Nephron progenitor cell (in vitro differentiated cells): ENCODE measurements at places on chromosomes 4 and X.

- no peak for DNase-seq
These were observed 120.2 kb downstream of the PAPSS1 start for GRCh38 chr4:107599841-107600240.

- peak; percentile 100 for DNase-seq
These were observed at the start of gene ASMTL for GRCh38 chrX:1452516-1453394. ASMTL (minus strand) TSS chrX:1452909; CDS start chrX:1452840, 69 bp downstream.

GRCh38 chrX:72026341-72027023 lies 105.2 kb downstream of the RTL5 start:
- no peak for DNase-seq

GRCh38 chr4:140112576-140112975 lies 41.4 kb downstream of the MAML3 start:
- DNase-seq = no peak

DNA sequence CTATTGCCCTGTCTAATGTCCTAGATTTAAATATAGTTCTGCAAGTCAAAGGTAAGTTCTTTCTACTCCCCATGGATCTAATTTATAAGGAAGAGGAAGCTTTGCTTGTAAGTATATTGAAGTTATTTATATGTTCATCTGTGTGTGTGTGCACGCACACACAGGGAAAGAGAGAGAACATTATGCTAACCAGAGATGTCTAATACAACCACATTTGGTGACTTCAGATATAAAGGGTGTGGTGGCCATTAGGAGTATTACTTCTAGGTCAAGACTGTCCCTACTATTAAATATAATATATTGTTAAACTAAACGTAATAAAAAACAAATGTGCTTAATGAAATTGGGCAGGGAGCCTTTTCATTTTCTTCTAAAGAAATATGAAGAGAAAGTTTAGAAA lies 4.1 kb downstream of the DCK start:
- no peak for DNase-seq

GRCh38 chr4:168618577-168619265 lies 121.9 kb downstream of the PALLD start:
- DNase-seq = no peak

DNA sequence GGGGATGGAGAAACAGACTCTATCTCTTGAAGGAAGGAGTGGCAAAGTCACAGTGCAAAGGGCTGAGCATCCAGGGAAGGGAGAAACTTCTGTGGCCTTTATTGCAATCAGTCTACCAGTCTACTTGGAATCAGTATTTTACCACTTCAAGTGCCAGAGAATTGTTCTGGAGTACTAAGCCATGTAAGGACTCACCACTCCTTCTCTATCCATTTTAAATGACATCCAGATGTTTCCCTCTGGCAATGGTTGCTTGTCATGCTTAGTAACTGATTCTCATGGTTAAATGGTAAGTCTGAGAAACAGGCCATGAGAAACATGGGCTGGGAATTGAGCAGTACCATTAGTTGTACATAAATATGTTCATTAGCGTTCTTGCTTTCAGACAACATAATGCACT lies 21.1 kb upstream of the SMIM10 start:
- no peak for DNase-seq

DNA sequence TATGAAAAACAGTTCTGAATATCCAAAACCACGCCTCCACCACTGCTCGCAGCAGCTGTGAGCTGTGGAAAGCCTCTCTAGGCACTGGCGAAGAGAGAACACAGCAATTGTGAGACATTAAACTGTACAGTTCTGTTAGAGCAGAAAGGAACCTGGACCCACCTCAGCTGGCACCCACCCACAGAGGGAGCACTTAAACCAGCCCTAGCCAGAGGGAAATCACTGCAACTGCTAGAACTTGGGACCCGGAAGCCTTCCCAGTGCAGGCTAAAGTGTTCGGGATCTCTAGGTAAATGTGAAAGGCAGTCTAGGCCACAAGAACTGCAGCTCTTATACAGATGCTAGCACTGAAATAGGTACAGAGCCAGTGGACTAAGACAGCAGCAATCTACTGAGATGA lies 308.8 kb downstream of the PRR32 start:
- no peak for DNase-seq

DNA sequence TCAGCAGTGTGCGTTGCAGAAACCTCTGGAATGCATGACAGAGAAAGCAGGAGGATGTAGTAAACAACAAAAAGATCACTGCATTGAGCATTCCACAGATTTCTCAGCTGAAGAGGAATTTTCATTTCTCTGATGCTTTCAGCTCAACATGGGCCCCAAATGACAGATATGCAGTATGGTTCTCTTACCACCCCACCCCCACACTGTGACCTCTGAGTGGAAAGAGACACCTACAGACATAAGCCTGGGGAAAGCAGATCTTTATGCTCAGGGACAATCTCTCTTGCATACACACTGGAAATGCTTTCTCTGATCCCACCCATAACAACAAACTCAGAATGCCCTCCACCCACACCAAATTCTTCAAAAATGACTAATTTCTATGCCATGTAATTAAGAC lies 983.7 kb upstream of the LCORL start:
- DNase-seq = no peak

DNA sequence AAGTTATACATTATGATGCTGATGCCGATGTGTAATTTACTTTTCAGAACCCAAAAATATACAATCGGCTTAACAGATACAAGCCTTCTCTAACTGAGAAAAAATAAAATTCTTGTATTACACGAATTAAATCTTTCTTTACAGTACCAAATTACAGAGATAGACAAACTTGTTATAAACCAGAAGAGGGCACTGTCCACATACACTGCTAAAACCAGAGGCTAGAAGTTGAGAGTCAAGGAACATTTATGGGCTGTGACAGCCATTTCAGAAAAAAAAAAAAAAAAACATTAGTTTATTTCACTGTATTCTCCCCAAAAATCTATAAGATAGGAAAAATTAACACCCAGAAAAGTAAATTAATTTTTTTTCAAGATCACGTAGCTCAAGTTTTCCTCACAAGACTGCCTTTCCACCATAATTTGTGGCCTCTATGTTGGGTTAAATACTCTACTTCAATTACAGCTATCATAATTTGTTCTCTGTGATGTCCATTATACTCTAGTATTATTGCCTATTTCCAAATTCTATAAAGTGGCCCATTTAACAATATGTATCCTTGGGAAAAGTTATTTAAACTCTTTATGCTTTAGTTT lies 12.0 kb downstream of the EREG start:
- DNase-seq = no peak

- DNase-seq = peak; percentile 74
These were observed 373.0 kb upstream of the RASGEF1B start for GRCh38 chr4:81844717-81845116.

DNA sequence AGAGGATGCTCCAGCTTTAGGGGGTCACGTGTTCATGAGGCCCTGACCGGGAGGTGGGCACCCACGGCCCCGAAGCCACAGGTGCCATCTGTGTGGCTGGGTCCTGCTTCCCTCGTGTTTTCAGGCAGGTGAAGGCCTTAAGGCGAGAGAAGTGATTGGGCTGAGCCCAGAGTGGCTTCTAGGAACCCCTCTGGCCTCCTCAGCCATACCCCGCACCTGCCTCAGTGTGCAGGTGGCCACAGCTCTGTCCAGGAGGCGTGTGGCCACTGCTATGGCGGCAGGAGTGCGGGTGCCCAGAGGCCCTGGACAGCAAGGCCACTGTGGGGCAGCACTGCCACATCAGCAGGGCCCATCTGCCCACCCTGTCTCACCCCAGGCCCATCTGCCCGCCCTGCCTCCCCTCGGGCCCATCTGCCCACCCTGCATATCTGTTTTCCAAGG lies 25.0 kb downstream of the NKX1-1 start:
- peak; percentile 1 for DNase-seq

DNA sequence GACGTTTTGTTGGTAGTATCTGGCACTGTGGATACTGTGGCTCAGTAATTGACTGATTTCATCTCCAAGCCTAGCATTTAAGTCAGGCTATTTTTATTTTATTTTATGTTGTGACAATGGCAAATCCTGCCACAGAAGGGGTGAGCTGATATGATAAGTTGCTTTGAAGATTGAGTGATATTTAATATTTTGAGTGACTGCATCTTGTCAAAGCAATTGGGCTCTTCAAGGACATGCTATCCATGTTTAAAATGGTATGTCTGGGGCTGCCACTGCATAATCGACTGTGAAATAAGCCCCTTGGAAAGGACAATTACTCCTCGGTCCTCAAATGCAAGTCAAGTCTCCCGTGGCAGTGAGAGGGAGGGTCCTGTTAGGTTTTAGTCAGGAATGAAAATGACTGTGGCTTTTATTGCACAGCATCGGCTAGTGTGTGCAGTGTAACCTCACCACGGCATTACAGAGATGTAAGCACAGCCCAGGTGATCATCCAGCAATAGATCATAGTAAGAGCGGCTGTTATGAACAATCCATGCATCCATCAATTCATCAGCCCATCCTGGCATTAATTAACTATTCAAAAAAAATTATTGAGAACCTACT lies 178.2 kb downstream of the GBA3 start:
- DNase-seq = no peak

DNA sequence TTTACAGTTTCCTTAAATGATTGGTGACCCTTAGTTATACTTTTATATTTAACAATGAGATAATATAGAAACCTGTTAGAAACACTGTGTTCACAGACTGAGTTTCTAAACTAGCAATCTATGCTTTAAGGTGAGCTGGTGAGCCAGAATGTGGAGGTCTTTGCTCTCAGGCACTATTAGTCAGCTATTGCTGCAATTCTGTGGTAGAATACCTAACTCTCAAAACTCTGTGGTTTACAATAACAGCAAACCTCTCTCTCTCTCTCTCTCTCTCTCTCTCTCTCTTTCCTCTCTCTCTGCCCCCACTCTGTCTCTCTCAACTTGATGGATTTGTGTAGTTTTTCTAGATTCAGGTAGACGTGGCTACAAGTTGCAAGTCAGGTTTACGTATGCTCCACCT lies 17.6 kb upstream of the LCORL start:
- DNase-seq = no peak

- DNase-seq = no peak
These were observed 173.2 kb downstream of the PDGFC start for GRCh38 chr4:156798438-156798837.

DNA sequence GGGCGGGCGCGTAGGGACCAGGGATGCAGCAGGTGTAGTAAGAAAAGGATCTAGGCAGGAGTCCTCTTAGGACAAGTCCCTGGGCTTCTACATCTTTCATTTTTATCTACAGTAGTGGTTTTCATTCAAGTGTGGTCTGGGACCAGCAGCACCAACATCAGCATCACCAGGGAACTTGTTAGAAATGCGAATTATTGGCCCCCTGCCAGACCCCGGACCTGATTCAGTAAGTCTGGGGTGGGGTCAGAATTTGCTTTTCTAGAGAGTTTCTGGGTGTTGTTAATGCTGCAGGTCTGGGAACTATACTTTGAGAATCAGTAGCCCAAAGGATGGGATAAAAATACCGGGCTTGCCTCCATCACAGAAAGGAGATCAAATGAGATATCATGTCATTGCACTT lies 1.3 kb upstream of the PCYT1B start:
- no peak for DNase-seq

- DNase-seq = no peak
These were observed 46.8 kb downstream of the TMEM165 start for GRCh38 chr4:55442541-55442940.

DNA sequence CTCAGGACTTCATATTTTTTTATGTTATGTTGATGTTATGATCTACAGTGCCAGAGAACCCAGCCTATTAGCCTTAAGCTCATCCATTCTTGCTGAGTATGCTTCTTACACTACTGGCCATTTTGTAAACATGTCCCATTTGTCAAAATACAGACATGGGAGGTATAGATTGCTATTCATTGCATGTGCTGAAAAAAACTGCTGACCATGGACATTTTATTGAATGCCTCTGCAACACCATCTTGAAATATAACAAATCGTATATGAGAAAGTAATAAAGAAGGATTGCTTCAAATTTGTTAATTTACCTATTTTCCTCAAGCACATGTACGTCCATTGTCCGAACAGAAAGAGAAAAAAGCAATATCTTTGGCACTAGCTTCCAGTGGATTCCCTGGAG lies 91.5 kb upstream of the FAM47A start:
- no peak for DNase-seq

GRCh38 chrX:17744896-17745523 lies 7.7 kb downstream of the SCML1 start:
- DNase-seq = no peak

GRCh38 chr4:48033825-48034413 lies 17.3 kb downstream of the NIPAL1 start:
- DNase-seq = no peak

DNA sequence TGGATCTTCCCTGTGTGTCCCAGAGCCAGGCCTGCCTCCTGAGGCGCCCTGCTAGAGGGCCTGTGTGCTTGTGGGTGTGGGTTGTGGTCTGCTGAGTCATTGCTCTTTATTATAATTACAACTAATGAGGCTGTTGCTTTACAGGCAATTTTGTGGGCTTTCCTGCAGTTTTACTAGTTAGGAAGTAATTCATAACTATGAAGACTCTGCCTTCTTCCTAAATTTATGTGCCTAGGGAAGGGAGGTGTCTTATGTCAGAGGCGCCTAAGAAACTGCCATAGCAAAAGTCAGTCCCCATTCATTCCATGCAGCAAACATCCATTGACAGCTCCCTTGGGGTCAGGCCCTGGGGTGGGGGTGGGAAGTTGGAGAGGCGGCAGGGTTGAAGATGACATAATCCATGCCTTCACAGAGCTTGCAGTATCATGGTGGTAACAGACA lies 359.2 kb downstream of the IDS start:
- DNase-seq = no peak

DNA sequence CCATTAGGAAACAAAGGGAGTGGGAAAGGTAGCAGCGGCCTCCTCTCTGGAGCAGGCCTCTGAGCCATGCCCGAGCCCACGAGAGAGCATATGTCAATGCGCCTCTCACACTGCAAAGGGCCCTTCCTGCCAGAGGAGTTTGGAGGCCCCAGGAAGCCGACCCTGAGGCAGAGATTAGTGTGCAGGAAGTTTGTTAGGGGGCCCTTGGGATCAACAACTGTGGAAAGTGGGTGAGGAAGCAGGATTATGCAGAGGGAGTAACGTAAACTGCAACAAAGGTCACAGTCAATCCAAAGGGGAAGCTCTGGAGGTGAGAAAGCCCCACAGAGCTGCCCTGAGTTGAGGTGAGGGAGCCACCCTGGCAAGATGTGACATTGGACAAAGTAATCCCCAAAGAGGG lies 17.4 kb downstream of the RTL5 start:
- DNase-seq = no peak

DNA sequence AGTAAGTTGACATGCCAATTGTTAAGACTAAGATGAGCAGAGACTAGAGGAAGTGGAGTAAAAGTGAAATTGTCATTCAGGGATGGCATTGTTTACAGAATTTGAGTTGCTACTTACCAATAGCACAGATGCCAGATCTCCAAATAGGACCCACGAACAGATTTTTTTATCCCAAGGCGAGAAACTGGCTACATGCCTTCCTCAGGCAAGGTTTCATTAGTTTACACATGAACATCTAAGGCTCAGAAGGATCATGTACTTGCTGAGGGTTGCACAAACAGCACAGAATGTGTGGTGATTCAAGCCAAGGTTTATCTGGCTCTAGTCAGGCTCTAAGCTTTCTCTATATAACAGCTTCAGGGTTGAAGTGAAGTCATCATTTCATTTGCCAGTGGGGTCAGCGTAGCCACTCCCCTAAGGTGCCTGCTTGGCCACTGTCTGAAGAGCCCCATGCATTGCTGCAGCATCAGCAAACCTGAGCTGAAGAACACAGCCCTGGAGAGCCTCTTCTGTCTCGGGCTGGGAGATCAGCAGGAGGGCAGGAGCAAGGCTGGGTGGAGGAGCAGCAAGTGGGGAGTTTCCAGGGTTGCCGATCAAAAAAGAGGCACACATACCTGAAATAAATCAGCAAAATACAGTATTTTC lies 193.0 kb upstream of the LCORL start:
- peak; percentile 3 for DNase-seq
